ENCODE measurements at places on chromosomes 12 and 14.

DNA sequence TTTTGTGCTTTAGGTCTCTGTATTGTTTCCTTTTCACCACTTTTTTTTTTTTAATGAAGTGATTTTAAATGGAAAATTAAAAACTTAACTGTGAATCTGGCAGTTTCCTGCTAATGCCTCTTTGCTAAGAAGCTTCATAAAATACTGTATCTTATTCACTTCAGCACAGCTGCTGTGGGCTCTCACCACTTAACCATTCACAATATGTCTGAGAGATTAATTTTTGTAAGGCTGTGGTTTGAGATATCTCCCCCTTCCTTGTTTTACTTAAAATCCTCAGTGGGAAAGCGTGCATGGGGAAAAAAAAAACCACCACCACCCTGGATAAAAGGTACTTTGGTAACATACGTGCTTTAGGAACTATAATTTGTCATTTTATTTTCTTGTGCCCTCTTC, 115.9 kb downstream of the ETV6 start:
- no peak for DNase-seq

- no peak for DNase-seq
Observed at GRCh38 chr12:6187948-6188793, 12.0 kb upstream of the CD9 start.

DNA sequence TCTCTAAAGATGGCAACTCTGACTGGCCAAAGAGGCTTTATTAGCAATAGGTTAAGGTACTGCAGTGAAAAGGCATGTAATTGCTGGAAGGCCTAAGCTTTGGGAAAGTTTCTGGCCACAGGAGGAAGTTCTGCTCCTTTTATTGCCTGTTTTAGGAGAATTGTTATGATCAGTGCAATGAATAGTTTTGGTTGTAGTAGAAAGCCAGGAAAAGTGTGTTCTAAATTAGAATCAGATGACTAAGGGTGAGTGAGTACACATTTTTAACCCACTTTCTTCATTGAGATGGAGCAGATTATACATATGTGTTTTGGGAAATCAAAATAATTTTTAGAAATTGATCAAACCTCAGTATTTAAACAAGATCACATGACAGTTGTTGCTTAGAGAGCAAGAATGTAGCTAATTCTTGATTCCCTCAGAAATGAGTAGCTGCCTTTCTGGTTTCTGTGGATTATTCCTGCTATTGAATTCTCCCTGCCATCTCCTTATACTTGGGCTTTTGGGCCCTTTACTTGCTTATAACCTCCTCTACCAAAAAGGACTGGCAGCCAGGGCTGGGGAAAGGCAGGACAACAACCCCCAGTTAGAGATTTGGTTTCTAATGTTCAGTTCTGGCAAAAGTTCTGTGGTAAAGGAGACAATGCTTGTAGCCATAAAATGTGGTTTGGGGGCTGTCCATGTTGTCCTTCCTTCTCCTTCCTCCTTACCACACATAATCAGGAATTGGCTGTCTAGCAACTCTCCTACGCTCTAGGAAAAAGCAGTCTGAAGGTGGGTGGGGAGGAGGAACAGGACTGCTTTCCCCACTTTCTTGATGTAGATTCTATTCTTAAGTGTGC, 217.1 kb downstream of the SLC38A4 start:
- no peak for DNase-seq

DNA sequence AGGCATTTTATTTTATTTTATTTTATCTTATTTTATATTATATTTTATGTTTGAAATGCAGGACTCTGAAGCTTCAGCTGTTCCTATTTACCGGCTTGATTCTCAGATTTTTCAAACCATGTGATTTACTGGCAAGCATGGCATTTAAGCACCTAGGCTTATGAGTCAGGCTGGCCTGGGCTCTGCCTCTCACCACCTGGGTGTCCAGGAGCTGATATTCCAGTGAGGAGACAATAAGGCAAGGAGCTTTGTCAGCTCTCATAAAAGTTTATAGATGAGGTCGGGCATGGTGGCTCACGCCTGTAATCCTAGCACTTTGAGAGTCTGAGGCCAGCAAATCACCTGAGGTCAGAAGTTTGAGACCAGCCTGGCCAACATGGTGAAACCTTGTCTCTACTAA, 2.1 kb downstream of the DAO start:
- DNase-seq, result no peak

GRCh38 chr12:24701343-24701742, 247.6 kb downstream of the BCAT1 start:
- DNase-seq, result no peak
